Activated T-cell treated with anti-CD3 and anti-CD28 coated beads, Interleukin-2, amount 50 U/mL, for 48 hours (primary cell): ENCODE measurements at places on chromosomes 2 and 18.

DNA sequence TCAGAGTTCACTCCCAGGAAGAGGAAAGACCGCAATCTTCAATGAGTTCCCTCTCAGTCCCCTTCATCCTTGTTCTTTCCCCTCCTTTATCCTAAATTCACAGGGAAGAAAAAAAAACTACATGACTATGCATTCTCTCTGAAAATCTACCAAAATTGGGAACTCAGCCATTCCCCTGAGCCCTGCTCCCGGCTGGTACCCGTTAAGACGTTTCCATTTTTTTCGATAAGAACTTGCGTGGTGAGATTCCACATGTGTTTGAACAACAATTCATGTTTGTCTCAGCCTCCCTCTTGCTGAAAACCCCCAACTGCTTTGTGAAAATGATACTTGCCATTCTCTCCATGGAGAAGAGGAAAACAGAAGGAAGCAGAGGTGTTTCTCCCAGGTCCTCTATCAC is 318.7 kb upstream of the ID2 start:
- DNase-seq = no peak

DNA sequence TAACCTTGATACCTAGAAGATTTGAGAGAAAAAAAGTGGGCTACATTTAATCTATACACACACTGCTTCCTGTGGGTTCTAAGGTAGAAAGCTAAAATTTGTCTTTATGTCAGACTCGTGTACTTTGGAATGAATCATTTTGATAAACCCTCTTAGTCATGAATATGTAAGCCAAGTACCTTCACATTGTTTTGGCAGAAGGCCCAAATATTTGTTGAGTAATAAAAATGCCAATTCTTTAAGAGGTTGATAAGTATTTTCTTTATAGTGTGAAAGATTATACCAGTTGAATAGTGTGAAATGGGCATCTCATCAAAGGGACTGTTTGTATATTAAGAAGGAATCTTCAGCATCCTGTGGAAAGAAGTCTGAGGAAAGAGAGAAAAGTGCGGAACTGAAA is 1464.7 kb upstream of the ZEB2 start:
- DNase-seq = no peak

- DNase-seq = peak; percentile 65
Measured at GRCh38 chr2:12502759-12503158, 214.0 kb upstream of the TRIB2 start.

DNA sequence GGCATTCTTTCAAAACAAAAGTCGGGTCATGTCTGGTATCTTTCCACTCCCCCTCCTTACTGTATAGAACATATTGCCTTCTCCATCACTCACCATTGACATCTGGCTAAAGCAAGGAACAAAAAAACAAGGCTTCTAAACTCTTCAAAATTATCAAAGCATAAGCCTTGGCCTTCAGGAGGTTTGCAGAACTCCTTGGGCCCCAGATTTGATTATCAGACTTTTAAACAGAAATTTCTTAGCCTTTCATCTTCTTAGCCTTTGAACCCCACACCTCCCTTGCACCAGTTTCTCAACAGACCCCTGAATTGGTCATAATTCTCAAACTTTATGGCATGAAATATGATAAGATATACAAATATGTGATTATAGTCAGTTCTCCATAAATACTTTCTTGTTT is 59.8 kb upstream of the XDH start:
- no peak for DNase-seq

GRCh38 chr2:62141142-62141740 is 54.7 kb upstream of the B3GNT2 start:
- no peak for DNase-seq

GRCh38 chr18:57941841-57942489 is 102.1 kb upstream of the NEDD4L start:
- no peak for DNase-seq

DNA sequence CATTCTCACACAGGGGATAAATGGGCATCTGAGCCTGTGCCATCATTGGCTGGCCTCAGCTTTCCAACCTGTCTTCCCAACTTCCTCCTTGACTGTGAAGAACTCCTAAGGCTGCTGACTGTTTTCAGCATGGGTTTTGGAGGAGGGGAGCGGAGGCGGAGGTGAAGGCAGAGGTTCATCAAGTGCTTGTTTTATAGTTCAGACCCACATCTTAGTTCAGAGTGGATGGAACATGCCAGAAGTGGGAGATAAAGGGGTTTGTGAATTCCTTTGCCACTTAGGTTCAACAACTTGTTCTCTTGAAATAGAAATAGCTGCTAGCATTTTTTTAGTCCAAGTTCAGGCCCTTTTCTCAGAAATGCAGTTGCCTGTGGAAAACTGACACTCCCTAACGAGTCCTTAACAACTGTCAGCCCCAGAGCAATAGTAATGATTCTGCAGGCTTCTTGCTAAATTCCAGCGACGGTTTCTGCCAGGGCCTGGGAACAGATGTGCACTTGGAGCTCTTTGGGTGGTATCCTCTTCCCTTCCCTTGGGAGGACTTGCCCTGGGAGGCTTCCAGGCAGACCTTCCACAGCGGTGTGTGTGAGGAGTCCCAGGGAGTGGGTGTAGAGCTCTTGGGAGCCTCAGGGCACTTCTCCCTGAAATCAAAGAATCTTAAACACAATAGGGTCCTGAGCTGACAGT is 30.1 kb upstream of the ITGA6 start:
- DNase-seq = no peak
